Liver (tissue), 10 donors: ENCODE measurements at places on chromosomes 3 and 15.

DNA sequence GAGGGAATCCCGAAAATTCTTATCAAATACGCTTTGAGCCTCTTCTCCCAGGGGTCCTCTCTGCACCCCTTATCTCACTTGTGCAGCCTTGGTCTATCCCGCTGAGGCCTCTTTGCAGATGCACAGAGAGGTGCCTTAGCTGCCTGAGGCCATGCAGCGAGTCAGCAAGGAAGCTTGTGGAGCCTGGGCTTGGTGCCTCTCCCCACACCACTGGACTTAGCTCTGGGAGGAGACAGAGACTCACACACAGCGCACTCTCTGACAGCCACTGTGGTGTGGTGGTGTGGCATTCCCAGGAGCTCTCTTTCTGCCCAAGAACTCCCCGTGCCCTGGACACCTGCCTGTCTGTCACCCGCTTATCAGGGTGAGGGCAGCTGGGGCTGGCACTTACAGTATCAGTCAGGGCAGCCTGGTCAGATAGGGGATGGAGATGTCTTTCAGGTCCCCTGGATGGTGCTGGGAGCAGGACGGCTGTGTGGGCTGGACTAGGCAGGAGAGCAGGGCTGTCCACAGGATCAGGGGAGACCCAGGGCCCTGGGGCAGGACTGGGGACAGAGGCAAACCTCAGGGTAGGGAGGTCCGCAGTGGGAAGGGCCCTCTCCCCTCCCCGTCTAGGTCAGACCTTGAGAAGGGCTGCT lies 10.2 kb upstream of the LINGO1 start:
- DNase-seq = peak; percentile 40

- no peak for DNase-seq
Measured at GRCh38 chr3:139642996-139643395, 34.8 kb downstream of the NMNAT3 start.

DNA sequence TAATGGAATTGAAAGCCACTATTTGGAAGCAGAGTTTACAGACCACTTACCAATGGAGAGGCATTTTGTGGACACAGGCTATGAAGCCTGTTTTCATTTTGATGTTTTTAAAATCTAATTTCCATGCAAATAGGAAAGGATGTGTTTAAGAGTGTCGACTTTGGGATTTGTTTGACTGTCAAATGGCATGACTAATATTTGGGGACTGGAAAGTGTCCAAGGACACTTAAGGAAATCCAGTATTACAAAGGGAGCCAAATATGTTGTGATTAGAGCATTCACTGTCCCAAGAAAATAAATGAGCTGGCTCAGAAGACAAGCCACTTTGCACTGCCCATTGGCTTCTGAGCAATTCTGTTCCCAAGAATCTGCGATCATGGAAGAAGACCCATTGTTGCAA lies 34.0 kb upstream of the SLC6A11 start:
- DNase-seq = no peak

DNA sequence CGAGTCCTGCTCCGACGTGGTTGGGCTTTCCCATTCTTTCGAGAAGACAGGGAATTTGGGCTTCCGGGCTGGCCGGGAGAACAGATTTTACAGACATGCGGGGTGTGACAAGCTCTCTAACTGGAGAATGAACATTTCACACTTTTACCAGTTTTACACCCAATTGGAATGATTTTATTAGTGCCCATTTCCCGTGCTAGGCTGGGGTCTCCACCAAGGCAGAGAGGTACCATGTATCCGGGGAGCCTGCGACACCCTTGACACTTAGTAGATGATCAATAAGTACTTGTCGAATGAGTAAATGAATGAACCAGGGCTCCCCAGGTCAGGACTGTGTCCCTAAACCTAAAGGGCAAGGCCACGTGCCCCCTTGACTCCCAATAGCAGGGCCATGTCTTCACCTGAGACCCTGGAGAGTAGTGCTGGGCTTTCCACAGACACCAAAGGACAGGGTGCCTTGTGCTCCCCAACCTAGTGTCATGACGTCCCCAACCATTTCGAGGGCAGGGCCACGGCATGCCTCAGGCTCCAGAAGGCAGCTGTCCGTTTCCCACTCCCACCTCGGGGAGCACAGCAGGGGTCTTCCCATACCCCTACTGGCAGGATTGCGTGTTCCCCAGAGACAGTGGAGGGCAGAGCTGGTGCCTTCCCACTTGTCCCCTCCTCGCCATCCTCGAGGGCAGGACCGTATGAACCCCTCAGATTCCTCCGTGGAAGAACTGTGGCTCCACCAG lies 679 bp upstream of the MYD88 start:
- no peak for DNase-seq

GRCh38 chr3:99520513-99520912 lies 117.9 kb upstream of the COL8A1 start:
- no peak for DNase-seq
